OCI-LY7 (cell line): ENCODE measurements at places on chromosomes 1 and 21. TPM values are rescaled to one million over a fixed set of nuclear protein-coding genes. Genes with fewer than 3 reads are reported as not detected.

Gene PLK3
- total RNA-seq: 8.8 and 10.8 TPM in 2 replicates

Gene UBL4B
- not detected in 2 replicates for total RNA-seq

Gene CCDC190
- total RNA-seq: not detected in 2 replicates

Gene GNAT2
- total RNA-seq: 1.3 and 2.0 TPM in 2 replicates

Gene GRHL3
- total RNA-seq: 0.35 and 0.65 TPM in 2 replicates

Gene KCNE1
- total RNA-seq: 0.15 and 0.24 TPM in 2 replicates

Gene PTPN22
- 53.5 and 63.0 TPM in 2 replicates for total RNA-seq

Gene F13B
- not detected in 2 replicates for total RNA-seq

Gene CYP4A22
- not detected in 2 replicates for total RNA-seq

Gene KCNT2
- total RNA-seq: not detected in 2 replicates

Gene LRRC53
- total RNA-seq: not detected in 2 replicates

Gene HEYL
- total RNA-seq: not detected in 2 replicates

Gene ARHGEF16
- not detected in 2 replicates for total RNA-seq

Gene HES2
- not detected in 2 replicates for total RNA-seq

Gene SH2D1B
- total RNA-seq: not detected in 2 replicates

Gene NFASC
- 0.15 TPM in 1 of 2 replicates, not detected in the other for total RNA-seq

Gene OR14K1
- total RNA-seq: not detected in 2 replicates

Gene KCNQ4
- 0.37 and 0.49 TPM in 2 replicates for total RNA-seq

Gene KCND3
- not detected in 2 replicates for total RNA-seq

Gene LMX1A
- not detected in 2 replicates for total RNA-seq

Gene RCSD1
- total RNA-seq: 161 and 180 TPM in 2 replicates

Gene HSD3B2
- not detected in 2 replicates for total RNA-seq

Gene ARTN
- total RNA-seq: 1.2 and 1.8 TPM in 2 replicates

Gene TMEM82
- total RNA-seq: not detected in 2 replicates

Gene CCDC24
- 4.6 and 9.2 TPM in 2 replicates for total RNA-seq

Gene LPAR3
- not detected in 2 replicates for total RNA-seq

Gene RBBP5
- 17.4 and 19.8 TPM in 2 replicates for total RNA-seq

Gene S100A9
- total RNA-seq: not detected in 2 replicates

Gene IL20
- not detected in 2 replicates for total RNA-seq
